Right ventricle myocardium inferior (tissue), 1 donor: ENCODE measurements at places on chromosomes 5 and 9.

- DNase-seq = peak; percentile 87
These were observed 167.7 kb downstream of the CCDC192 start for GRCh38 chr5:127870914-127871313.

DNA sequence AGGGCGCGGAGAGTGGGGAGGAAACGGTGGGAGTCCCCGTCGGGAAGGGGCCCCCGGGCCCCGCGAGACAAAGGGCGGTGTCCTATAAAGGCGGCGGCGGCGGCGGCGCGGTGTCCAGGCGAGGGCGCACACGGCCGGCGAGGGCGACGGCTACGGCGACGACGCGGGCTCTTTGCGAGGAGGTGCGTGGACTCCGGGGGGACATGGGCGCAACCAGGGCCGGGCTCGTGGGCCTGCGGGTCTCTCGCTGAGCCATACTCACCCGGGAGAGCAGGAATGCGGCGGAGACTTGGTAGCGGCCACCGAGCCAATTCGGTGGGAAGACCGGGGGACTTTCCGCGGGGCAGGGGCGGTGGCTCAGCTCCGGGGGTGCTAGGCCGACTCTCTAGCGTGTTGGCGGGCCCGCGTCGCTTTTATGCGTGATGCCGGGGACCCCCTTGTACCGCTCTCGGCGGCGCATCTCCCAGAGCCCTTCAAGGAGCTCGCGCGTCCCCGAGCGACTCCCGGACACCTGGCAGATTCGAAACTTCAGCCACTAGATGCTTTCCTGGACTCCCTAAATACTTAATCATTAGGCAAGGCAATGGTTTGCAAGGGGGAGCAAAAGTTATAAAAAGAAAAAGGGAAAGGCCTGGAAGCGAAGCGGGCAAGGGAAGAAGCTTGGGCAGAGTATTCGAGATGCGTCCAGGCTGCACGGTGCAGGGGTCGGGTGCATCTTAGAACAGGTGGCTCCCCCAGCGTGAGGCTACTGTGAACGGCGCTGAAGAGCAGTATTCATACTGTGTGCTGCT is 5.9 kb upstream of the TAL2 start:
- no peak for DNase-seq

GRCh38 chr5:102865171-102865509 is 110.0 kb downstream of the PAM start:
- no peak for DNase-seq

GRCh38 chr5:30001826-30002225 is 1191.7 kb upstream of the CDH6 start:
- DNase-seq = no peak

DNA sequence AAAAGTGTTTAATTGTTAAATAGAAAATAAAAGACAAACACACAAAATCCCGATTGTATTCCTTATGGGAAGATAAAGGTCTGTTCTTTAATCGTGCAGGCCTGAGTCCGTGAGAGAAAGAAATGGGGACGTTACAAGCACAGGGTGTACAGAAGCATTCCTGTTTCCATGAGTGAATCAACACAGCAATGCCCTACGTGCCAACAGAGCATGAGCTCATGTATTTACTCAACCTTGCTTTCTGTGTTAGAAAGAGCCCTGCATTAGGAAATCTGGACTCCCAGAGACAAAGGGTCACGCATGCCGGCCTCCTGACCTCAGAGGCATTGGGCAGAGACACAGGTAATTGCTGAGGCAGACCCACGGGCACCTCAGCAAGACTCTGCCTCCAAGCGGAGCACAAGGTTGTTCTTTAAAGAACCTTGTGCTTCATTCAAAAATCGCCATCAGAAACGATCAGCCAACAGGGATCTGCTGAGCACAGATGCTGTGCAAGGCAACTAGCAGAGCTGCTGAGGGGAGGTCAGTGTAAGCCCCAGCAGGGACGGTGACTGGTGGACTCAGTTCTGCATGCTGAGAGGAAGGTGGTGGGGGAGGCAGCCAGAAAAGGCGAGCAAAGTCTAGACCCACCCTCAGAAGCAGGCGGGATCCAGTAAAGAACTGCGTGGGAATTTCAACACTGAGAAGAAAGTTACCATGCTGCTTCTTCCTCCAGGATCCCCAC is 101.0 kb downstream of the TLE1 start:
- no peak for DNase-seq

- no peak for DNase-seq
These were observed 89.4 kb downstream of the RGS7BP start for GRCh38 chr5:64595031-64595855.

GRCh38 chr5:74626386-74627222 is 13.9 kb downstream of the ENC1 start:
- no peak for DNase-seq

DNA sequence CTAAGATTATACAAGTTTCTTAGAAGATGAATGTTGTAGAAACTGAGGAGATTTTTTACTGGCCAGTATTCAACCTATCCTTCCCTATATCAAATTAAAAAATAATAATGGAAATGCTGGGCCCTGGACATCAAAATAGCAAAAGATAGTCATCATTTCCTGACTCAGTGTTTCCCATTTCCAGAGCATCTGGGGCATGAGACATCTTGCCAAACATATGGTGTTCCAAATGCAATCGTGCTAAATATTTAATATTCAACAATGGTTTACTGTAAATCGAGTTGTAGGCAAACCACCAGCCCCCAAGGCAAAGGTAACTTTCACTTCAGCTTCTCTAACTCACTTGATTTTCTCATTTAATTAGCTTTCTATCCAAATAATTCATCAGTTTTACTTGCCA is 152.9 kb downstream of the FRMD3 start:
- no peak for DNase-seq

DNA sequence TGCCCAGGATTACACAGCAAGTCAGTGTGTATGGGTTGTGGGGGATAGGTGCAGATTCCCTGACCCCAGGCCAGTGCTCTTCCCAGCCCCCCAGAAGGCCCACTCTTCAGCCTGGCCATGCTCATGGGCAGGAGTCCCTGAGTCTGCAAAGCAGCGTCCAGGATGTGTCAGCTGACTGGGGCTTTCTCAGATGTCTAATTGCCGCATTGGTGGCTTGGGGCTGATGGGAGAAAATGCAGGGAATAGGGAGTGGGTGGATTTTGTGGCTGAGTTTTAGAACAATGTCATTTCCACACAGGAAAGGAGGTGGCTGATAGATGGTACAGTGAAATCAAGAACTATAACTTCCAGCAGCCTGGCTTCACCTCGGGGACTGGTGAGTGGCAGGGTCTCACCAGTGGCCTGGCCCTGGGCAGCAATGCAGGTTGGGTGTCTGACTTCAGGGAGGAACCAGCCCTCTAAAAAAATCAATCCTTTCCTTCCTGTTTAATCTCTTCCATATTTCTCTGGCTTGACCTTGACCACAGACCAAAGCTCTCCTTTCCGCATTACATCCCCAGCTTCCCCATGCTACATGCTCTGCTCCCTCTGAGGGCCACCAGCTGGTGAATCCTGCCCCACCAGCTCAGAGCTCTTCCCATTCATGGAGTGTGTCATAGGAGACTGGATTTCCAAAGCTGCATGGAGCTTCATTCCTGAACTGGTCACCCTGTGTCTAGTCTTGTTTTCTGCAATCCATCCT is 14.2 kb downstream of the GLIPR2 start:
- no peak for DNase-seq

DNA sequence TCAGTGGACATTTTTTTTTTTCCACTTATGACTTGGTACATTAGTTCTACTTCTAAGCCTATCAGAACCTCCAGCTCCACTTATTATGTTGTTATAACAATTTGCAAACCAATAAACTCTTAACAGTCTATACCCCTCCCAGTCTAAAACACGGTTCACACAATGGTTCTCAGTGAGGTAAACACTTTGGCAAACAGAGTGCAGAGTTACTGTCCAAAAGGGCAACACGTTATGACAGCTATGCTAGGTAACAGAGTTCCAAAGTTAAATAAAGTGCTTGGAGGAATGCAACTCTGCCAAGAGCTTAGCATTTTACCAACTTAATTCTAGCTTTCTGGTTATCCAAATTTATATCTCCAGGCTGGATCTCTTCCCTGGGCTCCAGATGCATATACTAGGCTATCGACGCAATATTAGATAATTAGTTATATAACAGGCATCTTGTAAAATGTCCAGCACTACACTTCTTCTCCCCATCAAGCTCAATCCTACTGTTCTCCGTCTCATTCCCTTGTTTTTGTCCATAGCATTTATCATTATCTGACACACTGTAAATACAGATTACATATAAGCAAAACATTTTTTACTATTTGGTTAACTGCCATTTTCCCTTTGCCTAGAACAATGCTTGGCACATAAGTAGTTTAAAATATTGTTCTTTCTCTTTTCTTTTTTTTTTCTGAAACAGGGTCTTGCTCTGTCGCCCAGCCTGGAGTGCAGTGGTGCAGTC is 14.3 kb downstream of the FNBP1 start:
- DNase-seq = no peak

GRCh38 chr9:94867281-94867841 is 140.9 kb downstream of the AOPEP start:
- peak; percentile 78 for DNase-seq

- peak; percentile 34 for DNase-seq
These were observed 56.9 kb downstream of the AHRR start for GRCh38 chr5:378301-378891.

- no peak for DNase-seq
These were observed 3.2 kb downstream of the MACROH2A1 start for GRCh38 chr5:135395866-135396265.

DNA sequence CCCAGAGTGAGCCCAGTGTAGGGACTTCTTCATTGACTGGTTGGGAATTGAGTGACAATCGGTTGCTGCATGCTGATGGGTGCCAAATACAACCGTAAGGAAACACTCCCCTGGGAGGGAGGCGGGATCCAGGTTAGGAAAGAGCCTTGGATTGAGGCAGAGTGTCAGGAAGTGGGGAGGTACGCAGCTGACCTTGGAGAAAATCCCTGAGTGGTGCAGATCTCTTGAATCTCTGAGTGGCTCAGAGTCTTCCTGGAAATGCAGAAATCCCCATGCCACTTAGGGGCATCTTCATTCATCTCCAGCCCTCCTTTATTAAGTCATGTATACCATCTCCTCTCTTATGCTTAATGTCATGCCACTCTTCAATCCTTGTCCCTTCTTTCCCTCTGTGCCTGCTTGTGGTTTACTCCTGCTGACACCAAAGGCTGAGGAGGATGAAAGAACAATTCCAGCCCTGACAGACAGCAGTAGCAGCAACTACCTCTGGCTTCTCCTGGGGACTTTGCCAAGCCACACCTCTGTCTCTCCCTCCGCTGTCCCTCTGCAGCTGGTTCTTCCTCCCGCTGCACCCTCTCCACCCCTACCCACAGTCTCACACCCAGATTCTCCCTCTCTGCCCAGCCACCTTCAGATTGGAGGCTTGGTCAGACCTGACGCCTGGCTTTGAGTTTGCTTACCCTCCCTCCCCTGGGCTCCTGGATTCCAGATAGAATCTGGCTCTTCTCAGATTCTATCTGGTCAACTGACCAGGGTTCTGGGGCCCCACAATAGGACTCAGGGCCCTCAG is 14.1 kb upstream of the LCP2 start:
- no peak for DNase-seq

DNA sequence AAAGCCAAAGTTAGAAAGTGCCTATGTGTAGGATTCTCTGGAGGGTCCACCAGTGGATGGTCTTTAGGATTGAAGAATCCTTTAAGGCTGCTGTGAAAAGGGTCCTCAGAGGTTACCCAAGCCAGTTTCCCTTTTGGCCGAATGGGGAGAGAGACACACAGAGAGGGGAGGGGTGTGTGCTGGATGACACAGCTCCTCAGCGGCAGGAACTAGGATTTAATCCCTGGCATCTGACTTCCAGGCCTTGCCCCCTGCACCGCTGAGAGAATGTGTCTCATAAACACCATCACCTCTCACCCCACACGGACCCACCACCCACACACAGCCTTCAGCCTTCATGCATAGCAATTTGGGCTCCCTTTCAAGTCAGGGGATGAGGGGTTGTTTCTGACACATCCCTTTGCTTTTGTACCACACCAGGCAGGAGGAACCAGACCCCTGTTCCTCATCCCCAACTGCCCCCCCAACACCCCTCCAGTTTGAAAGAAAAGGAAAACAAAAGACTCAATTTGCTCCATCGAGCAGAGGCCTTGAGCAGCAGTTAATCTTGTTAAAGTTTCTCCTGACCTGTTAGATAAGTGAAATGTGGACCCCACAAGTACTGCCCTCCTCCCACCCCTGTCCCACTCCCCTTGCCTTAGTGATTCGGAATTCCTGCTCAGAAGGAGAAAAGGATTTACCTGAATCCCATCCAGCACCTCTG is 4.0 kb downstream of the PAPPA start:
- no peak for DNase-seq

GRCh38 chr9:133782157-133783130 is 44.3 kb upstream of the SARDH start:
- peak; percentile 74 for DNase-seq

DNA sequence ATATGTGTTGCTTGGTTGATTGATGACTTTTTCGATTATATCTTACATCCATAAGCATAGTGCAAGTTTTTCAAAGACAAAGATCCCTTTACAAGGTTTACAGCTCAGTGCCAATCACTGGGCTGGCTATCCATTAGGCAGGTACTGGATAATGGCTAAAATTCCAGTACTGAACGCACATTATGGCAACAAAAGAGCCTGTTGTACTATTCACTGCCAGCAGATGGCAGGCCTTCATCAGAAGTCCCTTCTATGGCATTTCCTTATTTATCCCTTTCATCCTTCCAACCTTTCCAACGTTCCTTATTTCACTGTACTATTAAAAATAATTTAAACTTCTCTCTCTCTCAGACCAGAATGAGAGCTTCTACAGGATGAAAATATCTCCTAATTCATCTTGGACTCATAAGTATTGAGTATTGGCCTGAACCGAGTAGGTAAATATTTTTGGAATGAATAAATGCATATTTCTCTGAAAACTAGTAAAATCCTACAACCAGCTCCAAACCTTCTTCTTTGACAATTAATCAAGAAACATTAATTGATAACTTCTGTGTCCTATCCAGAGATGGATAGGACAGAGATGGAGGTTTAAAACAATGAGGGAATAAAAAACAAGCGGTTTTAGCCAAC is 6.7 kb upstream of the WNT8A start:
- DNase-seq = peak; percentile 75

GRCh38 chr5:158642879-158643278 is 456.8 kb downstream of the EBF1 start:
- DNase-seq = no peak

DNA sequence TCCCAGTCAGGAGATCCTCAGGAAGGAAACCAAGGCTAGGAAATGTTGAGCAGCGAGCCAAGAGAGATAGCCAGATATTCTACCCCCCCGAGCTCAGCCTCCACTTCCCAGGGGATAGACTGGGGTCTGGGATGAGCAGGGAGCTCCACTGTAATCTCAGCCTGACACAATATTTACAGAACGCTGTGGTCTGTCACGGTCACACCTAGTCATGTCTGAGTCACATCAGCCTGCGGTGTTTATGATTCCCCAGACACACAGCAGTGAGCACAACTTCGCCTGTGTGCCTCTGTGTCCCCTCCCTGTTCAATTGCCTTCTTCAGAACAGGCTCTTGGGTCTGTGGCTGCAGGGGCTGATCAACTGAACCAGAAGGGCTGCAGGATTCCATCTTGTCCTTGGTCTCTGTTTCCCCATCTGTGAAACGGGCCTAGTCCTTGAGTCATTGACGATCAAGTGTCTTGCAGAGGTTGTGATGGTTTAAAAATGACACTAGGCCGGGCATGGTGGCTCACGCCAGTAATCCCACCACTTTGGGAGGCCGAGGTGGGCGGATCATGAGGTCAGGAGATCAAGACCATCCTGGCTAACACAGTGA is 8.6 kb upstream of the PRRX2 start:
- no peak for DNase-seq
